ENCODE measurements at places on chromosomes 5 and 9.

DNA sequence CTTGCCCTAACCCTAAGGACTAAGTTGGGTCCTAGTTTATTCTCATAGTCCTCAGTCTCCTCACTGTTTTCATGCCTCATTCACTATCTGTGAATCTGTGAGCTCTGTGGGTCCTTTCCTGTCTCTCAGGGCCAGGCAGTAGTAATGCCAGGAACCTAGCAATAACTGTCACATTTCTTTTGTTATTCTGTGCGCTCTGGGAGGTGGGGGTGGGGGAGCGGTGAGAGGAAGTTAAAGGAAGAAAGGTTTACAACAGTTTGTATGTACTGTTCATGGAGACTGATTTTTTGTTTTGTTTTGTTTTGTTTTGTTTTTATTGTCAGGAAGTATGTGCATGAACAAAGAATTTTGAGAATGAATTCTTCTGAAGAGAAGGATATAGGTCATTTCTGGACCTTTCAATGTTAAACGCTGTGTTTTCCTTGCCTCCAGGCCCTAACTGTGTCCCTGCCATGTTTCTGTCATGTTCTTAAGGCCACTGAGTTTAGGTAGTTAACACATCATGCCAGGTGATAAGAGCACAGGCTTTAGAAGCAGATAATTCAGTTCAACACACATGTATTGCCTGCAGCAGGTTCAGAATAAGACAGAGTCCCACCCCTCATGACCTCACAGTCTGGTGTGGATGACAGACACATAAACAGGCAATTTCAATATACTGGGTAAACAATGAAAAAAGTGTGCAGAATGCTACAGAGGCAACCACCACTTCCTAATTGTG is 13.3 kb upstream of the FEM1C start:
- DNase-seq: peak; percentile 71

- DNase-seq: no peak
These were observed 6.2 kb downstream of the REEP5 start for GRCh38 chr5:112915831-112916230.

- no peak for DNase-seq
These were observed 17.2 kb downstream of the RNF14 start for GRCh38 chr5:141986072-141986471.

DNA sequence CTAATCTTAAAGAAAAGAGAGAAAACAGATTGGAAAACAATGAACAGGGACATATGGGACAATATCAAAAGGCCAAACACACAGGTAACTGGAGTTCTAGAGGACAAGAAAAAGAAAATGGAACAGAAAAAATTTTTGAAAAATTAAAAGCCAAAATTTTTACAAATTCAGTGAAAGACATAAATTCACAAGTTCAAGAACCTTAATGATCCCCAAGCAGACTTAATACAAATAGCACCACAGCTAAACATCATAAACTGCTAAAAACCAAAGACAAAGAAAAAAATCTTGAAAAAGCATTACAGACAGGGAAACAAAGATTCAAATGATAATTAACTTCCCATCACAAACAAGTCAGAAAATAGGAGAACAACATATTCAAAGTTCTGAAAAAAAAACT is 338.5 kb upstream of the SLC30A5 start:
- DNase-seq: no peak

DNA sequence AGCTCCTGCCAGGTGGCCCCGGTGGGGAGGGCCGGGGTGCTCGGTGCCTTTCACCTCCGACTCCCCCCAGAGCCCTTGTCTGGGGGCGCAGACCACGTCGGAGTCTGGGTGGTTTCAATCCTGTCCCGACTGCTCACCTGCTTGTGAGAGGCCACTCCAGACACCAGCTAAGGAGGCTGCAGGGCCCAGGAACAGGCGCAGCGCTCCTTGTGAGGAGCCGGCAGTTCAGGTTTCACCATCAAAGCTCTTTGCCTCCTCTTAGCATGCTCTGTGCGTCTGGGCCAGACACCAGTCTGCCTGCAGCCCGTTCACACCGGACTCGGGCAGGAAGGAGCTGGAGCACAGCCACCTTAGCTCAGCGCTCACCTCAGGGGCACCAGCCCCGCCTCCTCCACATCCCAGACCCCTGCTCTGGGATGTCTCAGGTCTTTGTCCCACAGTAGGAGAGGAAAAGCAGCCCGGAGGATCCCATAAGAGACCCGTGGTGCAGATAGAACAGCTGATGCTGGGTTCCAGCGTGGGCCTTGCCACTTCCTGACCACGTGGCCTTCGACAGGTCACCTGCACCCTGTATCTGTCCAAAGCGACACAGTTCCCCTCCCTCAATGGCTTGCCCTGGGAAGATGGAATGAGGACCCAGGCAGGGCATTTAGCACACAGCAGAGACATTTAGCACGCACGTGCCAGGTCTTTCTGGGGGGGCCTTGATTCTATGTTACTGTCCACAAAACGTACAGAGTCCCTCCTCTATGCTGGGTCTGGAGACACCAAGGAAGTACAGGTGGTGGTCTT is 106.2 kb upstream of the LMX1B start:
- no peak for DNase-seq

DNA sequence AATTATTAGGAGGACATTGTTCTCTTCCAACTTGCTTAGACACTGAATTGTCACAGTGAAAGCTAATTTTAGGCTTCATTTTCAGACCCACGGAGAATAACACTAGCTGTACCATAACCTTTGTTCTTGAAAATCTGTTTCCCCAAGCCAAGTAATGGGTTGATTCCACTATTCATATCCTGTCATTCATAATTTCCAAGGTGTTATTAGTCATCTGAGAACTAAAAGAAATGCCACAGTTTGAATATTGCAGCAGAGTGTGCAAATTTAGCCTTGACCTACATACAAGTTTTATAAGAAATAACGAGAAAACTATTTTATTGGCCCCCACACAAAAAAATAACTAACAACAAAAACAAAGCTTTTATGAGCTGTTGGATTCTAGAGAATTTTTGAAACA is 148.5 kb upstream of the TYRP1 start:
- peak; percentile 17 for DNase-seq

GRCh38 chr9:108397286-108397685 is 458.5 kb downstream of the ACTL7B start:
- no peak for DNase-seq

GRCh38 chr5:139468421-139468931 is 2.3 kb upstream of the SMIM33 start:
- DNase-seq: peak; percentile 10

DNA sequence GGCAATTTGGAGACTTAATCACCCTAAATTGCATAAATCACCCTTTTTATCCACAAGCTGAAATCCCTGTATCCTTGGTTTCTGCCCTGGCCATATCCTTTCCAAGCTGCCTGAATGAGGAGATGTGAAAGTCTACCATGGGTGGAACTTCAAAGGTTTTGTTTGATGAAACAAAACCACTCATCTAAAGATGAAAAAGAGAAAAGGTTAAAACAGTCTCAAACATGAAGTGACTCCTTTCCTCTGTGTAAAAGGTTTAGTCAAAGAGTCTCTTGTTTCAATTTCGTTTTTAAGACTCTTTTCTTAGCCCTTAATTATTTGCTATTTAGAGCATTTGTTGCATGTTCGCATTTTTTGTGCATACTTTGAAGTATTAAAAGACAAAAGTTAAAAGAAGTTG is 11.2 kb downstream of the SLC45A2 start:
- no peak for DNase-seq

DNA sequence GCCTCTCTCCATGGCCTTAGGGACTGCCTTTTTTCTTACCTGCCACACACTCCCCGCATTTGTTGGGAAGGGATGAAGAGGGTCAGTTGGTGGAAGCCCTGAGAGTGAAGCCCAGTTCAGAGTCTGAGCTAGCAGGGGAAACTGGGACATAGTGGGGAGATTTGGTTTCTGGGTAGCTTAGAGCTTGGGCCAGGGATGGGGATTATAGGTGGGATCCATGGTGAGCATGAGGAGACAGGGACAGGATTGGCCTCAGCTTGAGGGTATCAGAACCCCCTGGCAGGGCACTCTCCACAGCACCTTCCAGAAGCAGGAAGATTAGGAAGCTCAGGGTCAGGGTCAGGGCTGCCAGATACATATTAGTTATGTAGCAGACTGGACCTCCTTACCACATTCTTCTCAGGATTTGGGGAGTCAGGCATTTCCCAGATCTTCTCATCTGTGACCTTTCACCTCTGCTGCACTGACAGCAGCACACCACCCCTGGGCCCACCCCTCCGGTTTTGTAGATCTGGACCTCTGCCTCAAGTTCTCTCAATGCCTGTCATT is 17.9 kb downstream of the OR13J1 start:
- no peak for DNase-seq

DNA sequence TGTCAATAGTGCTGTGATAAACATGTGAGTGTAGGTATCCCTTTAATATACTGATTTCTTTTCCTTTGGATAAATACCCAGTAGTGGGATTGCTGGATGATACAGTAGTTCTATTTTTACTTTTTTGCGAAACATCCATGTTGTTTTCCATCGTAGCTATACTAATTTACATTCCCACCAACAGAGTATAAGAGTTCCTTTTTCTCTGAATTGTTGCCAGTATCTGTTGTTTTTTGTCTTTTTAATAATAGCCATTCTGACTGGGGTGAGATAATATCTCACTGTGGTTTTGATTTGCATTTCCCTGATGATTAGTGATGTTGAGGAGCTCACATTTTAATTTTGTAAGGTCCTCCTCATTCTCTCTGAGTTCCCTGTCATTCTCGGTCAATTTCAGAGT is 71.1 kb upstream of the NFIL3 start:
- no peak for DNase-seq

DNA sequence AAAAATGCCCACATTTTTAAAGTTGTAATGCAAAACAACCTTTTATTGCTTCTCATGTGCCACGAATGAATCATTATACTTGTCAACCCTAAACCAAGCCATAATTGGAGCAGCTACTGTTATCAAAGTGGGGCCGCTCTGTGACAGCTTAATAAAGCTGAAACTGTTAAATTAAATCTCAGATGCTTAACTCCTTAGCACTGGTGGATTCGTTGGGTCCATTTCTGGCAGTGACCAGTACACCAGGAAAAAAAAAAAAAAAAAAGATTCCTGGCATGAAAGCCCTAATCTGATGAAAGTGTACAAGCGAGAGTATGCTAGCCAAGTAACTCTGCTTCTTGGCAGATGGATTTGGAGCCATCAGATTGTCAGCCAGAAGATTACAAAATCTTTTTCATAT is 164.8 kb downstream of the ZSWIM6 start:
- no peak for DNase-seq

DNA sequence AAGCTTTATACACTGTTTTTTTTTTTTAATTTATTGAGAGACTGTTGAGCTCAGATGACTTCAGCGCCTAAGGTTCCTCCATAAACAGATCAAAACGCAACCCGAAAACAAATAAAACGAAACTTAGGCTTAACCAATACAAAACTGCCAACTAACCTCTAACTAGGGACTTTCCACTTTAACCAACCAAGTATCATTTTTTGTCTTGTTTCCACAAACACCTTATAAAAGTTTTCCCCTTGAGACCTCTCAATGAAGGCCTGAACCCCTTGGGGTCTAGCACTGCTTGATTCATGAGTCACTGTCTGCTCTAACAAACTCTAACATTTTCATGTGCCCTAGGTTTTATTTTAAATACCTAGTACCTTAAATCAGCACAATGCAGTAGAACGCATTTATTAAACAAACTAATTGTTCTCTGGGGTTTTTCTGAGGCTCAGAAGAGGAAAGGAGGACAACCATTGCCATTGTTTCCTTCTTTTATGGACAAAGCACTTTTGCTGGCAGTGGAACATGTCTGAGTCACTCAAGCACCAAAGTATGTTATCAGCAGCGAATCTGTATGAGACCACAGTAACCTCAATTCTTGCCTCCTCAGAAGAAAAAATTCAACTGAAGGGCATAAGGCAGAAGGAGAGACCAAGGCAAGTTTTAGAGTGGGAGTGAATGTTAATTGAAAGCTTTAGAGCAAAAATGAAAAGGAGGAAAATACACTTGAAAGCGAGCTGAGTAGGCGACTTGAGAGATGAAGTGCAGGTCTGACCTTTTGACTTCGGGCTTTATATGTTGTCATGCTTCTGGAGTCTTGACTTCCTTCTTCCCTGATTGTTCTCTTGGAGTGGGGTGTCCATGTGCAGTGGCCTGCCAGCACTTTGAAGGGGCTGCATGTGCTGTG is 97.7 kb upstream of the HCN1 start:
- no peak for DNase-seq

DNA sequence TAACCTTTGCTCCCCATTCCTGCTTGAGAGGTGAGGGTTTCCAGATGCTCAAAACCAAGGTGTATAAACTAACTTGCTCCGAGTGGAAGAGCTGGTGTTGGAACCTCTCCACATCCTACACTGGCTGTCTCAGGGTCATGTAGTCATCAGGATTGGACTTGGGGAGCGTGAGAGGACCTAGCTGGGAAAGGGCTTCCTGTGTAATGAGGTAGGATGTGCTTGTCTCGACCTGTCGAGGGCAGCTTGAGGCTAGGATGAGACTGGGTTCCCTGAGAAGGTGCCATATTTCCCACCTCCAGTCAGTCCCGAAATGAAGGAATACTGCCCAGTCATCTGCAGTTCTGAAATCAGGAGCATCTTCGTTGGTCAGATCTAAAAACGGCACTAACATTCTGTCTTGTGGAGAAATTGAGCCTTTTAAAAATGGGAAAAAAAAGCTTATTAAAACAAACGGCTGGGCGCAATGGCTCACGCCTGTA is 1.3 kb downstream of the CCNI2 start:
- no peak for DNase-seq

DNA sequence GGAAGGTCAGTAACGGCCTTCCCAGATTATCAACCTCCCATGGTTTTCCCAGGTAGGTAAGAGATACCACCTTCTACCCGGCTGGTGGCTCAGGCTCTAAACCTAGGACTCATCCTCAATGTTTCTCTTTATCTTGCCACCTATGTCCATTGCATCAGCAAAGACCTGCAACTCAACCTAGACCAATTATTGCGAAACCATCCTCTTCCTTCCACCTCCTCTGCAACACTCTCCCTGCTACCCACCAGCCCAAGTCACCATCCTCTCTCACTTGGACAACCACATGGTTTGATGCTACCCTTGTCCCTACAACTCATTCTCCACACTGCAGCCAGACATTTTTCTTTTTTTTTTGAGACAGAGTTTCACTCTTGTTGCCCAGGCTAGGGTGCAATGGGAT is 65.4 kb upstream of the GDNF start:
- no peak for DNase-seq

GRCh38 chr9:137294091-137294680 is 7.9 kb downstream of the NRARP start:
- DNase-seq: peak; percentile 81

DNA sequence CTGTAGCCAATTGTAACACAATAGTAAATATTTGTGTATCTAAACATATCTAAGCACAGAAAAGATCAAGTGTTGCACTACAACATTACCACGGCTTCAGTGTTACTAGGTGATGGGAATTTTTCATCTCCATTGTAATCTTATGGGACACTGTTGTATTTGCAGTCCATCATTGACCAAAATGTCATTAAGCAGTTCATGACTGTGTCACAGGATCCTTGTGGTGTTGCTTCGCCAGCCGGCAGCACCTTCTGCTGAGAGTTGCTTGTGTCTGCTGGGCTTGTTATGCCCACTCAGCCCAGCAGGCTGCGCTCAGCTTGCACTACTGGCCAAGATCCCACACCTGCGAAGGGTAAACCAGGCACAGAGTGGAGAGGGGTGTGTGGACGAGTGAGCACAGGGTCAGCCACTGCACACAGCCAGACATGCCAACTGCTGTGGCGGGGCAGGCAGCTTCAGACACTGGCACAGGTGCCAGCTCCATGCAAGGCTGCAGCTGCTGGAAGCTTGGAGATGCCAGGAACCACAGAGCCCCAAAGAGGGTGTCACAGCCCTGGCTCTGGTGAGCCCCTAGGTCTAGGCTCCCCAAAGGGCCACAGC is 273.7 kb downstream of the CETN3 start:
- DNase-seq: no peak

- DNase-seq: no peak
These were observed 73.8 kb downstream of the TRIO start for GRCh38 chr5:14216902-14217301.

Data from dermis blood vessel endothelial cell (primary cell).